ENCODE measurements at places on chromosomes 13 and 19.

GRCh38 chr13:95245071-95245470, 56.2 kb downstream of the ABCC4 start:
- DNase-seq = no peak

- no peak for DNase-seq
These were observed 245.5 kb downstream of the TDRD3 start for GRCh38 chr13:60642552-60642951.

- DNase-seq = no peak
These were observed 10.0 kb downstream of the NMRK2 start for GRCh38 chr19:3942790-3943409.

- DNase-seq = no peak
These were observed 230.7 kb downstream of the NHLRC3 start for GRCh38 chr13:39269004-39269403.

DNA sequence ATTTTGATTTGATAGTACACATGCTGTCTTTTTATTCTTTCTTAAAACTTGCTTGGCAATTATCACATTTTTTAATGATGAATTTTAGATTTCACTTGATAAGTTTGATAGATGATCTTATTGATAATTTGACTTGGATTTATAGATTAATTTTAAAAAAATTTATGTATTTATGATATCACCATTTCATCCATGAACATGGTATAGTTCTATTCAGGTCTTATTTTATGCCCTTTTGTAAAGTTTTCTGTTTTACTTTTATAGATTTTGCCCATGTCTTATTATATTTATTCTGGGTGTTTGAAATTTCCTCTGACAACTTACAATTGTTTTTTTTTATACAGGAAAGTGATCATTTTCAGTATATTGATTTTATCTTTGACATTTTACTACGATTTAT, 39.5 kb downstream of the ZNF536 start:
- no peak for DNase-seq

GRCh38 chr13:20585371-20585770, 18.4 kb downstream of the IFT88 start:
- no peak for DNase-seq

DNA sequence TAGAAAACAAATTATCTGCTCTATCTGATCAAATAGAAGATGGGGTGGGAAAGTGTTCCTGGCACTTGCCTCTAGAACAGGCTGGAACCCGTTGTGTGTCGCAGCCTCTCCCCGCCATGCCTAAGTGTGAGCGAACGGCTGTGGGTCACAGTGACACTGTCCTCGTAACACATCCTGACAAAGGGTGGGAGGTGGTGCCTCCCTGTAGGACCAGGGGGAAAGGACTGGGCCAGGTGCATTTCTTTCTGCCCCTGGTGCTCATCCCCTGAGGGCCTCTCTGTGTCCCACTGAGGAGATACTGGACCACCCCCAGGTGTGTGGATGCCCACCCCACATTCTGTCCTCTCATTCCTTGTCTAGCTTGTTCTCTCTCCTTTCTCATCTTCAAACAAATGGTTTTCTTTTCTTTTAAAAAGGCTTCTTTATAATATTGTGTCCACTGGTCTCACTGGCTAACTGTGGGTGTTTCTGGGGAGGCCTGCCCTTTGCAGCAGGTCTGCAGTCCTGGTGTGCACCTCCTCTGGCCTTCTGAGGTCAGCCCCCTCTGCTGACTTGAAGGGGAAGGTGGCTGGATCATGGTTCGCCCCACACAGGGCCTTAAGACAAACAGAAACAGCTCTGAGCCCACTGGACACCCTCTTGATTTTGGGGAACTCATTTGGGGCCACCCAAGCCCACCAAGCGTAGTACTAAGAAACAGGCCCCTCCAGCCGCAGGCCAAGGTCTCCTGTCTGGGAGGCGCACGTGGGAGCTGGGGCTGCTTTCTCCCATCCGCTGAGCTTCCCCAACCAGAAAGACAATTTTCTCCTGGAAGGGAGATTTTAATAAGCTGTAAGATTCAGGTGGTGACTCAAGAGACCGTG, 152.5 kb upstream of the SOX1 start:
- DNase-seq = no peak

DNA sequence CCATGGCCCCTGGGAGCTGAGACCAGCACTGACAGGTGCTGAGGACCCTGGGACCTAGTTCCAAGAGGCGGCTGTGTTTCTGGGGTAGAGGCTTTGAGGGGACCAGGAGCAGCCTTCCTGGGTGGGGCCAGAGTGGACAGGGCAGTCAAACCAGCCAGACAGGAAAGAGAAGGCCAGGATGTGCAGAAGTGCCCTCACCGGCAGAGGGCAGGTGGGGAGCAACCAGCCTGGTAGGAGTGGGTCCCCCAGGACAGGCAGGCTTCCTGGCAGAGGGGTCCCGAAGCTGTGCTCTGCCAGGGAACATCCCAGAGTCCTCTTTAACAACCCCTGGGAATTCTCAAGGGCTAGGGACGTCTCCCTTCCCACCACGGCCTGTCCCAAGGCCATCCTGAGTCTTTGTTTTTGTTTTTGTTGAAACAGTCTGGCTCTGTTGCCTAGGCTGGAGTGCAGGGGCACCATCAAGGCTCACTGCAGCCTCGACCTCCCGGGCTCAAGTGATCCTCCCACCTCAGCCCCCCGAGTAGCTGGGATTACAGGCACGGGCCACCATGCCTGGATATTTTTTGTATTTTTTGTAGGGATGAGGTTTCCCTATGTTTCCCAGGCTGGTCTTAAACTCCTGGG, 3.0 kb upstream of the HIPK4 start:
- no peak for DNase-seq

DNA sequence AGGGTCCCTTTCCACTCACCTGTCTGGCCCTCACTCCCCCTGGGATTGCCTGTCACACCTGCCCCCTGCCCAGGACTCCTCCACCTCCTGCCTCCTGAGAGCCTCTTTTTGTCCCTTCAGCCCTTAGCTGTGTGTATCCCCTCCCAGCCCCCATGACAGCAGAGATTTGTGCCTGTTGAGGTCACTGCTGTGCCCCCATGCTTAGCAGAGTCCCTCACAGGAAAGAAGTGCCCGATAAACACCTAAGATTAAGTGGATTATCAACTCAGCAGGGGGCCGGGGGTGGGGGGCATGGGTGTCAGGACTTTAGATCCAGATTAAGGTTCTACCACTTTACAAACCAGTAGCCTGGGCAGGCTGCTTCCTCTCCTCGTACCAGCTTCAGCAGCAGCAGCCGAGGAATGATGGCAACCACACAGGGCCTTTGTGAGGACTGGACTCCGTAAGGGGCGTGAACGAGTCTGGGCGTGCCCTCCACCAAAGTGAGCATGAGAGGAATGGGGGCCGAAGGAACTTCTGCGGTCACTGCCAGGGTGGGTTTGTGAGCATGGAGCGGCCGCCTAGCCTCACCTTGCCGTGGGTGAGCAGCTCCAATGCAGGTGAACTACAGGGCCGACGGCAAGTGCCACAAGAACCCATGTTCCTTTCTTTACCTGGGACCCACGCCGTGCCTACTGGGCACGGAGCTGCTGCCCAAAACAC, 36.1 kb downstream of the ZNF787 start:
- DNase-seq = no peak

DNA sequence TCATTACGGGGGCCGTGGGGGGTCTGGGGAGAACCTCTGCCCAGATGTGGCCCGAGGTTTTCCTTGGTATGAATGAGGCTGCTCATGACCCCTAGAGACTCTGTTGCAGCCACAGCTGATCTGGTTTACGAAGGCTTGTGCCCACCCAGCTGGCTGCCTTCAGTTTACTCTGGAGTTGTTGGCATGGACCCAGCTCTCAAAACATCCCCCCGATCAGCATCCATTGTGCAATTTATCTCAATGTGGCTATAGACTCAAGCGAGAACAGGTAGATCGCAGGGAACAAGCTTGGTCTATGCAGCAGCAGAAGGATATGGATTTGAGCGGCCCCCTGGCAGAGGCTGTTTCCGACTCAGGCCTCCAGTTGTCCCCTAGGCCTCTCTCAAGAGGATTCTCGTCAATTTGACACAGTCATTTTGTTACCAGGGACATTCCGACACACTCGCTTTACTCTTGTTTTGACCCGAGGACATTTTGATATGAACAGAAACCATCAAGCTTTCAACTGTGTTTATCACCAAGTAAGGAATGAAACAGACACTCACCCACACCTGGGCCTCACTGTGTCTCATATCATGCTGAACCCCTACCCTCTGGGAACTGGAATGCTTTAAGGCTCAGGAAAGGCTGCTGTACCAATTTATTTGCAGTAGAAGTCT, 161.5 kb downstream of the KATNAL1 start:
- DNase-seq = no peak

DNA sequence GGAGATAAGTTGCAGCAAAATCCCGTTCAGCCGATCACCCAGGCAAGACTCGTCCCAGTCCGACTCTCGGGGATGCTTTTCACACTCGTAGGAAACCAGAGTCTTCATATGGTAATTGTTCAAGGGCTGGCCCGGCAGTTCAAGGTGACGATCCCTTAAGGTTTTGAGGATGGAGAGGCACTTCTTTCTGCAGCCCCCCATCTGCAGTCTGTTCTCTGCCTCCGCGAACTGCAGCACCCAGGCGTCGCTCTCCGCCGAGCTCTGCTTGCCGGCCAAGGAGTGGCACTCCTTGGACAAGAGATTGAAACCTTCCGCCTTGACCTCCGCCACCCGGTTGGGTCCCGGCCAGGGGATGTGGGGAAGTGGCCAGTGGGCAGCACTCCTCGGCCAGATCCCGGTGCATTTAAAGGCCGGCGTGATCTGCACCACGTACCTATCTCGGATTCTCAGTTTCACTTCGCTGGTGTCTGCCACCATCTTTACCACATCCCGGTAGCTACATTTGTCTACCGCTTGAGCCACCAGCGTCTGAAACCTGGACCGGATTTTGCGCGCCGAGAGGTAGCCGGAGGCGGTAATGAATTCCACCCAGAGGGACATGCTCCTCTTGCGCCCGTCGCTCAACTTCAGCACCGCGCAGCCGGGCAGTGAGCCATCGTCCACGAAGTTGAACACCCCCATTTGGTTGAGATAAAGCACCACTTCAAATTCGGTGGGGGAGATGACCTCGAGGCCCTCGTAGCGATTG, 1.1 kb downstream of the MAB21L1 start:
- DNase-seq = no peak

DNA sequence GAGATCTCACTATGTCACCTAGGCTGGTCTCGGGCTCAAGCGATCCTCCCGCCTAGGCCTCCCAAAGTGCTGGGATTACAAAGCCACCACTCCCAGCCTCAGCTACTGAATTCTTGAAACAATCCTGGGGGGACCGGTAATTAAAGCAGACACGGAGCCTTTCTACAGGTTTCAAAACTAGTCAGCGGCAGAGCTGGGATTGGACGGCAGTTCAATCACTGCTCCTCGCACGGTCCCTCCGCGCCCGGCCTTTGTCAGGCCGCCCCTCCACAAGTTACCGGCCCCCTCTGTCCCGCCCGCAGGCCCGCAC, 229 bp downstream of the BORCS8 start:
- DNase-seq = no peak

DNA sequence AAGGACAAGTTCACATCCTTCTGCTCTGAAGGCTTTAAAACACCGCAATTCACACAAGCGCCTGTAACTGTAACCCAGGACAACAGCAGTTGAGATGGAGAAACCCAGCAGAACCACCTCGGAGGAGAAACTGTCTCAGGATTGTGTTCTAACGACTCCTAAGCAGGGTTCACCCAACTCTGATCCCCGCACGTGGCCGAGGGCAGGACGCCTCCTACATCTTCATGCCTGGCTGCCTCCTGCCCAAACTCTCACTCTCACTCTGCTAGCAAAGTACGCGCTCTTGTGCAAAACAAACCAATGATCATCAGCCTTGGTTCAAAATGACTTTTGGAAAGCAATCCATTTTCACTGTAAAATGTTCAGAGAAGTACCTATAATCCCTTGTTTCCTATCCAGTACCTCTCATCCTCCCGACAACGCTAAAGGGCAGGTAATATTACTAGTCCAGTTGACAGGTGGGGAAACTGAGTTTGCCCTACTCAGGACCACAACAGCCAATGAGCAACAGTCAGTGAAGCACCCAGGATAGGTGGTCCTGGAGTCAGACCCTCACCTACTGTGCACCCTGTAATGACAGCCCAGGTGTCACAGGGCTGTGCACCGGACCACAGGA, 25.6 kb downstream of the EPS15L1 start:
- DNase-seq = no peak

DNA sequence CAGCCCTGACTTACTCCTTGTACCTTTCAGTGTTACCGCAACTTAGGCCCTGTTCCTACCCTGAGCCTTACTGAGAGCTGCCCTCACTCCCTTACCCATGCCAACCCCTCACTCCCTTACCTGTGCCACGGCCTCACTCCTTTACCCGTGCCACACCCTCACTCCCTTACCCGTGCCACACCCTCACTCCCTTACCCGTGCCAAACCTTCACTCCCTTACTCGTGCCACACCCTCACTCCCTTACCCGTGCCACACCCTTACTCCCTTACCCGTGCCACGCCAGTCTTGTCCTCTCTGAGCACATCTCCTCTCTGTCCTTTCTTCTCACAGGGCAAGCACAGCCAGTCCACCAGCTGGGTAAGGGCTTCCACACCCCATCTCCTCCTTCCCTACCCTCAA, 20.3 kb downstream of the AXL start:
- DNase-seq = no peak

DNA sequence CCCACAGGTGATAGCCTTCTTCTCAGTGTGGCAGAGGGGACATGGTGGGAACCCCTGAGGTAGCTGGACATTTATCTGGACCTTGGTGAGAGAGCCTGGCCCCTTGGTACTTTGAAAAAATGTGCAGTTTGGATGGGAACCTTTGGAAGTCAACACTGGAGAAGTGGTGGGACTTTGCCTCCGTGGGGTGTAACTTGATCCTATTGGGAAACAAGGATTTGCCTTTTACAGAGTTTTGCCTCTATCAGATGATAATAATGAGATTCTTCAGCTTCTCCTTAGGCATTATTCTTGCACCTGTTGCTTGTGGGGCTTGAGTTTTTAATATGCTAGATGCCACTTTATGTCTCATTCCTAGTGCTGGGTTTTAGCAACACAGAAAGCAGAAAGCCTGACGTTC, 99.0 kb downstream of the ERCC5 start:
- DNase-seq = no peak

GRCh38 chr19:7385062-7385461, 36.3 kb downstream of the ARHGEF18 start:
- no peak for DNase-seq

DNA sequence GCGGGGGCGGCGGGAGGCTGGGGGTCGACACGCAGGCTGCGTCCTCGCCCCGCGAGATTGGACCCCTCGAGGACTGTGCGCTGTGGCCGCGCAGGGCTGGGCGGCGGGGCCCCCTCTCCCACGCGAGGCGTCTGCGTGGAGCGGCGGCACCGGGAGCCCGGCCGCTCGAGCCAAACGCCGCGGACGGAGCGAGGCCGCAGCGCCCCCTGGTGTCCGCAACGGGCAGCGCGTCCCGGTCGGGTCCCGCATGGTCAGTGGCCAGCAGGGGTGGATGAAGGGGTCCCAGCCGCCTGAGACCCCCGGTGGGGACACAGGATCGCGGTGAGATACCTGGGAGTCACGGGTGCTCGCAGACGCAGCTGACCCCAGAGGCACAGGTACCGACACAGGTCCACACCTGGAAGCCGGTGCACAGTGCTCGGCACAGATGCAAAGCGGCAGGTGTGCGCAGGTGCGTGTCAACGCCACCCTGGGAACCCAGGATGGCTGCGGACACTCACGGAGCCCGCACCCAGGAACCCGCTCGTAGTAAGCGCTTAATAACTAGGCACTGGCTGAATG, 2.1 kb upstream of the CIRBP start:
- no peak for DNase-seq

Measured in T follicular helper cell (primary cell).